ENCODE measurements at places on chromosomes 4 and X.
A peak's percentile ranks its signal among the peaks of the same experiment; 100 is the strongest.

DNA sequence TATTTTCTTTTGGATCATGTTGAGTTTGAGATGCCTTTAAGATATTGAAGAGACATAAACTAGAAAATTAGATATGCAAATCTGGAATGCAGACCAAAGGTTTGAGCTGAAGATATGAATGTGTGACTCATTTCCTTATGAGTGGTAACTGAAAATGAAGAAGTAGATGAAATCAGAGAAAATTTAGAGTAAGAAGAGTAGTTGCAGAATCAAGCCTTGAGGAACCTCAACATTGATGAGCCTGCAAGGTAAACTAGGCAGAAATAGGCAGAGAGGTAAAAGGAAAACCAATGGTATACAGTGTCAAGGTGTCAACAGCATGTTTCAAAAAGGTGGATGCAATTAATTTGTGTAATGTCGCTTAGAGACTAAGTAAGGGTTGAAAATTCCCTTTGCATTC lies 142.8 kb downstream of the MOSPD2 start:
- DNase-seq, result no peak

DNA sequence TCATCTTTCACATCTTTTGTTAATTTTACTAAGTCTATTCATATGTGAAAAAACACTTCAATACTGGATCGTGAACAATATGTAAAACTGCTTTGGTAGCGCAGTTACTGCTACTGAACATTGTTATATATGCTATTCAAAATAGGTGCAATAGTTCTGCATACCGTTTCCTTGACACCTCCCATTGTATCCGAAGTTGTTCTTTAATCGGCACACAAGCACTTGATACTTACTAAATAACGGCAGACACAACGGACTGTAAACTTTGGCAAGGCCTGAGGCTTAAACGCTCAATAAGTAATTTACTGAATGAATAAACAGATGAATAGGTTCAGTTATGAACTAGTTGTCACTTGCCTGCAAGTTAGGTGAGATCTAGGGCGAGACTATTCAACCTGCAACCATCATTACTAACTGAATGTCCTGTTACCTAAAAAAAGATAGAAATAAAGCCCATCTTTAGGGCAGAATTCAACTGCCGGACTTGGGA lies 620 bp downstream of the ANAPC10 start:
- no peak for DNase-seq

- DNase-seq, result no peak
Observed at GRCh38 chr4:183356931-183357675, 34.9 kb upstream of the CLDN24 start.

DNA sequence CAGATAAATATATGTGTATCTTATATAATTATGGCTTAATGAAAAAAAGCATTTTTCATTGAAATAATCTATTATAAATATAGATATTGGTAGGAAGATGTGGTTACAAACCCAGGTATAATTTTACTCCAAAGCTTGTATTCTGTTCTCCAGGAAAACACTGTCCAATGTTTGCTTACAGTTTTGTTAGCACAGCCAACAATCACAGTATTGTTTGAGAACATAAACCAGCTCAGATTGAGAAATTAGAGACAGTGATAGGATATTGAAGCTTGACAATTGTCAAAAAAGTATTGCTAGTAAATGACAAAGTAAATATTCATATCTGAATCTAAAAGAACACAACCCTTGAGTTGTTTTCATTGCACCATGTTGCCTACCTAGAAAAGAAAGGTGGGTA lies 228.8 kb downstream of the ADGRL3 start:
- no peak for DNase-seq

DNA sequence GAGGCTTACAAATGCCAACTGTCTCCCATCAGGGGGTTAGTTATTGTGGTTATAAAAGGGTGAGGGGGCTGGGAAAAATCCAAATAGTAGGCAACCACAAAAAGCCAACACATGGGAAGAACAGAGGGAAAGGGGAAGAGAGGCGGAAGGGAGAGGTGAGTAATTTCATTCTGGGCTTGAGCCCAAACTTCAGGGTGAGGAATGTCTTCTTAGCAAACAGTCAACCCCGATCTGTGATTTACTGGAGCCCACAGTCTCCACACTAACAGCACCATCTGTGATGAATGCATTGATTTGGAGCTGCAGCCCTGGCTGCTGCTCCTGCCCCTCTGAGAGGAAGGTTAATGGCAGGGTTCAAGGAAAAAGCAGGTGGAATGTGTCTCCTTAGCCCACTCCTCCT lies 162.2 kb upstream of the GPR101 start:
- no peak for DNase-seq

DNA sequence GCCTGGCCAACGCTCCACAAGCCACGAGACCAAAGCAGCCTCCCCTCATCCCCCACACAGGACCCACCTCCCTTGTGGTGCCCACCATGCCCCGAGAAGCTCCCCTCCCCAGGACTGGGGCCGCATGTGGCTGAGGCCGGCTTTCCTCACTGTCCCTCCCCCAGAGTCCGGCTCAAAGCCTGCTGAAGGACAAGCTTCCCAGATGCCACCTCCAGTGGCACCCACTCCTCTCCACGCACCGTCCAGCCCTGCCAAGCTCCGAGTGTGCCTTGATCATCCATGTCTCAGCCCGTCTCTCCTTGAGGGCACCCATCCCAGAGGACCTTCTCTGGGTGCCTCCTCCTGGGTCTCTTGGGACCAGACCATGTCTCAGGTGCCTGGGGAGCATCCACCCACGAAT lies 58.8 kb upstream of the MXD4 start:
- DNase-seq, result no peak

DNA sequence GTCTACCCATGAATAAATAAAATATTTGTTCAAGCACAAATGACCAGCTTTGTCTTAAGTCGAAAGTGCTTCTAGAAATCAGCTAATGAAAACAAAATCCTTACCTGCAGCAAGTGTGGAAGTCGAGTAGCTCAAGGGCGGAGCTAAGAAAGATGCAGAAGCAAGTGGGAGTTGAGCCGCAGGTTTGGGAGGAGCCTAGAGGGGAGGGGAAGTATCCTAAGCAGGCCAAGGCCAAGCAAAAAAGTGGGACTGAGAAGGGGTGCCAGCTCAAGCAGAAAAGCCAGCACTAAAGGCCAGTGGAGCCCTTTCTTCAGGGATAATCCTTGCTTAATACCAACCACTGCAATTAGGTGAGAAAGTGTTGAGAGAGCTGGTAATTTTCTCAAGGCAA lies 60.8 kb downstream of the DLG3 start:
- DNase-seq, result no peak

DNA sequence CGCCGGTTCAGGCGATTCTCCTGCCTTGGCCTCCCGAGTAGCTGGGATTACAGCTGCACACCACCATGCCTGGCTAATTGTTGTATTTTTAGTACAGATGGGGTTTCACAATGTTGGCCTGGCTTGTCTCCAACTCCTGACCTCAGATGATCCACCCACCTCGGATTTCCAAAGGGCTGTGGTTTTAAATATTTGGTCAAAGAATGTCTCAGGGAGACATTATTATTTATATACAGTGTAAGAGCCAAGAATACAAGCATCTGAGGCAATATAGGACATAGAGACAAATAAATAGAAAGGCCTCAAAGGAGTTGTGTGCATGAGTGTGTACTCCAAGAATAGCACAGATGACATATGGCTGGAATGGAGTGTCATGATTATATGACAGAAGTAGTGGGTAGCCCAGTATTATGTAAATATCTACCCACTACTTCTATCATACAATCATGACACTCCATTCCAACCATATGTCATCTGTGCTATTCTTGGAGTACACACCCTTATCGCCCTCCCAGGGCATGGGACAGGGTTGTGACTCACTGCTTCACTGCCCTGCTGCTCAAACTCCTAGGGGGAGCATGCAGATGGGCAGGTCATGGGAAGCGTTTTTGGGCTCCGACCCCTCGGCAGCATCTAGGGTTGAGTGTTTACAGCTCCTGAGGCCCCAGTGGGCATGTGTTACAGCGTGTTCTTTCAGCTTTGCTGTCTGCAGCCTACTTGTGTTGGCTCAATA lies 1649.8 kb upstream of the PCDH10 start:
- DNase-seq, result no peak

DNA sequence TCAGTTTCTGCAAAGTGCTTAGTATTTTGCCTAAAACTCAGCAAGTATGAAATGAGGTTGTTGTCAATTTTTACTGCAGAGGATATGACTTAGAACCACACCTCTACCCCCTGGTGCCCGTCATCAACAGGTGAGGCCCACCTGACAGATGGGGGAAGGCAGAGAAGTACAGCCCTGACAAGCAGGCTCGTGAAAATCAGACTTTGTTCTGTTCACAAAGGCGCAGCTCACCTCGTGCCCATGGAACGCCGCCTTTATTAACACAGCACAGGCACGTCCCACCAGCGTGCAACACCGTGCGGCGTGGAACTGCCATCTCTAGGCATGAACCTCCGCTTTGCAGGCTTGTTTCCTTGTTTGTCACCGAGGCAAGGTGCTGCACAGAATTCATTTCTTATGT lies 13.3 kb downstream of the CYP4V2 start:
- no peak for DNase-seq

DNA sequence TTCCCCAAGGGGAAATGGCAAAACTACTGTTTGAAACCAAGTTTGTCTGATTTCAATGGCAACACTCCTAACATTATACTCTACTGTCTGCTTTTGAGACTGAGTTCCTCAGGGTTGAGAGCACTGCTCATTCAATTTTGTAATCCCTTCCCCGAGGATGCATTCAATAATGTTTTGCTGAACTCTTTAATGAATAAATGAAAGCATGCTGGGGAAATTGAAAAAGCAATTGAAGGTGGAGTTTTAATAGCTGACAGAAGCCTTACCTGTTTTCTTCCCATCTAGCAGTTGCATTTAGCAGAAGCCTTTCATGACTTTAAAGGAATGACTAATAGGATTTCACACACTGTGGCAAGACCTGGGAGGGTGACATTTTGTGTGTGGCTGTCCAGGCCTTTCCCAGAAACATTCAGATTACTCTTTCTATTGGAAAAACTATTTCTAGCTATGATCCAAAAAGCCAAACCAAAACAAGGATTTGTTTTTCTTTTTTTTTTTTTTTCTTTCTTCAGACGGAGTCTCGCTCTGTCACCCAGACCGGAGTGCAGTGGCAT lies 45.1 kb downstream of the DTHD1 start:
- DNase-seq, result no peak

- DNase-seq, result no peak
Observed at GRCh38 chr4:121030711-121031110, 41.6 kb downstream of the NDNF start.

GRCh38 chrX:68784816-68785215 lies 44.0 kb upstream of the EFNB1 start:
- no peak for DNase-seq

GRCh38 chrX:23782455-23782854 lies 518 bp upstream of the SAT1 start:
- no peak for DNase-seq

GRCh38 chr4:25770847-25771246 lies 91.9 kb downstream of the SEL1L3 start:
- DNase-seq, result peak; percentile 33

GRCh38 chrX:69510914-69511513 lies 6.9 kb downstream of the NALF2 start:
- DNase-seq, result no peak

DNA sequence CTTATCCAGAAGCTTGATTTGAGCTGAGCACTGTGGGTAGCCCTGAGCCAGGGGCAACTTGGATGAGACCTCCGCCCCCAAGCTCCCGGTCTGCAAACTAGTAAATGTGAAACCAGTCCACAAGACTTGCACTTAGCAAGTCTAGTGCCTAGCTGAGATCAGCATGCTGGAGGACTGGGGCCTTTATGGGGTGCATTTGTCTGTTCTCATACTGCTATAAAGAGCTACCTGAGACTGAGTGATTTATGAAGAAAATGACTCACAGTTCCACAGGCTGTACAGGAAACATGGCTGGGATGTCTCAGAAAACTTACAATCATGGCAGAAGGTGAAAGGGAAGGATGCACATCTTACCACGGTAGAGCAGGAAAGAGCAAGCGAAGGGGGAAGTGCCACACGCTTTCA lies 42.1 kb upstream of the HOPX start:
- no peak for DNase-seq

DNA sequence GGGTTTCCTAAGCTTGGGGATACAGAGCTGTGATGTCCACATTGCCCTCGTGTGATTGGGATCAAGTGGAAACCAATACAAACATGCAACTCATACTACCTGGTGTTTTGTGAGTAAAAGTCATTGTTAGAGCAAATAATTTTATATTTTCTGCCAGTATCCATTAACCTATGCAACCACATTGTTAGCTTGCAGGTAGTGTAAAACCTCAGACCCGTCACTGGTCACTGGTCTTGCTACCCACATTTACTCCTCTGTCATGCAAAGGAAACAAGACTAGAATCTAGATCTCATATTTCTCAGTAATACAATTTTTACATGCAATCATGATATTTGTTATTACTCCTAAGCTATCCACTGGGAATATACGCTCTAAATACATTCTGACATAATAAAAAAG lies 324.3 kb upstream of the NDST4 start:
- DNase-seq, result no peak

DNA sequence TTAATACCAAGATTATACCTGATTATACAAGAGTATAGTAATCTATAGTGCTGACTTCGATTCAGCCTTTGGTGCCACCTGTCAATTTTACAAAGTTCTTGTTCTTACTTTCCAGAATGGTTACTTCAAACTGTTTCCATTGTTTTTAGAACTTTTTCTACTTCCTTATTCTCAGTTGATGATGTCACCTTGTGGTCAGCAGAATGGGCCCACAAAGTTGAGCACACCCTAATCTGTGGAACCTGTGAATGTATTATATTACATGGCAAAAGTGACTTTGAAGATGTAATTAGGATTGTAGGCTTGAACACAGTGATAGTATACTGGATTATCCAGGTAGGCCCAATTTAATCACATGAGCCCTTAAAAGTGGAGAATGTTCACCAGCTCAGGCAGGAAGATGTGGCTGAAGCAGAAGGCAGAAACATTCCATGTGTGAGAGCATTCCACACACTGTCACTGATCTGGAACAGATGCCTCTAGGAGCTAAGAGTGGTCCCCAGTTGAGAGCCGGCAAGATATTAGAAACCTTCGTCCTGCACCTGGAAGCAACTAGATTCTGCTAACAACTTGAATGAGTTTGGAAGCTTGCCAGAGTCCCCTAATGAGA lies 6.3 kb upstream of the SGMS2 start:
- DNase-seq, result no peak

All from AG09309 (cell line).